ENCODE measurements at places on chromosomes 1 and 21.
A peak's percentile ranks its signal among the peaks of the same experiment; 100 is the strongest.

- no peak for DNase-seq
These were observed 33.6 kb upstream of the FOXE3 start for GRCh38 chr1:47382399-47382983.

- DNase-seq, result no peak
These were observed 2.7 kb downstream of the MOB3C start for GRCh38 chr1:46613661-46614603.

GRCh38 chr1:95752515-95753381 lies 518.7 kb downstream of the RWDD3 start:
- no peak for DNase-seq

DNA sequence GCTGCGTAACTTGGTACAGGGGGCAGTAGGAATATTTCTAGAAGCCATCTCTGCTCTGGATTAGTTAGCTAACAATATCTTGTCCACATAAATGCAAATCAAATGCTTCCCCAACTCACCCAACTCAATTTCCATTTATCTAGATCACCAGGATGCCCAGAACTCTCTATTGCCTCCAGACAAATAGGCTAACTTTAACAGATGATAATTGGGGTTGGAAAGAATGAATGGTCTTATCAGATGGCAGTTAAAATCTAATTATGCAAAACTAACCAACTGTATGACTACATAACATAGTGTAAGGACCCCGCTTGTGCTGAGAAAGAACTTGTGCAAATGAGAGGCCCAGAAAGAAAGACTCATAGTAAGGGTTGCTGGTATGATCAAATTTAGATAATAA lies 1024.8 kb downstream of the PLA2G4A start:
- no peak for DNase-seq

- no peak for DNase-seq
These were observed 61.0 kb downstream of the POFUT2 start for GRCh38 chr21:45226540-45227326.

DNA sequence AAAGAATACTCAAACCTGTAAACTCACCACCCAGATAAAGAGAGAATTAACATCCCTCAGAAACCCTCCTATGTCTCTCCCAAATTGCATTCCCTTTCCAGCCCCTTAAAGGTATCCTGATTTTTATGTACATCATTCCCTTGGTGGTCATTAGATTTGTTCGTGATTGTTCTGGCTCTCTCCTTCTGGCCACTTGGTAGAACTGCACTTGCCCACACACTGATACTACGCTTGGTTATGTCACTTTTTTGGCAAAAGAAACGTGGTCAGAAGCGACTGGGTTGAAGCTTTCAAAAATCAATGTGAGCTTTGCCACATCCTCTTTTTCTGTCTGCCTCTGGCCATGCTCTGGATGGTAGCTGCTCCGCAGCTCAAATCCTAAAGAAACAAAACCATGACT lies 76.3 kb downstream of the KRTAP19-8 start:
- no peak for DNase-seq

GRCh38 chr1:47388030-47388890 lies 27.8 kb upstream of the FOXE3 start:
- no peak for DNase-seq

DNA sequence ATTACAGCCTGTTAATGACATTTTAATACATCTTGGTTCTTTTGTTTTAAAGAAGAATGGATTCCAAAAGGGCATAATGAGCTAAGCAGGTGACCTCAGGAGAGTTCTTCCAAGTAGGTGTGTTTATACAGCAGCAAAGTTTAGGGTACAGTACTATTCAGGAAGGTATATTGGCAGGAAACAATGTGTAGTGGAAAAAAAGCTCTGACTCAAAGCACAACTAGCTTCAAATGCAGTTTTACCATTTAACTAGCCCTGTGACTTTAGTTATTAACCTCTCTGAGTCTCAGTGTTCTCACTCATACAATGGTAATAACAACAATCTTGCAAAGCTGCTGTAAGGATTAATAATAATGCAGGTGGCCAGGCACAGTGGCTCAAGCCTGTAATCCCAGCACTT lies 29.9 kb downstream of the FAF1 start:
- no peak for DNase-seq

GRCh38 chr1:186210258-186210657 lies 164.8 kb downstream of the TPR start:
- no peak for DNase-seq

DNA sequence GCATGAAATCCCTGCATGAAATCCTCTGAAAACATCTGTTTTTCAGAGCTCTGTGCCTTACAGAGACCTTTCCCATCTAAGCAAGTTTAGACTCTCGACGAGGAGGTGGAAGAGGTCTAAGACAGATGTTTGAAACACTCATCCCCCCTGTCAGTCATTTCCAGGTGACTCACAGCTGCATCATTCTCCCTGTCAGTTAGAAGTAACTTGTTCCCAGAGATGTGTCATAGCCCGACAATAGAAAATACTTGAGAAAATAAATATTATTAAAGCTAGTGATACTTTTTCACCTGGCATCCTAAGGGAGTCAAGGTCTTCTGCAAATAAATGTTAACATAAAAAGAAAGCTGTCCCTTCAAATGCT lies 41.6 kb upstream of the SEC16B start:
- no peak for DNase-seq

DNA sequence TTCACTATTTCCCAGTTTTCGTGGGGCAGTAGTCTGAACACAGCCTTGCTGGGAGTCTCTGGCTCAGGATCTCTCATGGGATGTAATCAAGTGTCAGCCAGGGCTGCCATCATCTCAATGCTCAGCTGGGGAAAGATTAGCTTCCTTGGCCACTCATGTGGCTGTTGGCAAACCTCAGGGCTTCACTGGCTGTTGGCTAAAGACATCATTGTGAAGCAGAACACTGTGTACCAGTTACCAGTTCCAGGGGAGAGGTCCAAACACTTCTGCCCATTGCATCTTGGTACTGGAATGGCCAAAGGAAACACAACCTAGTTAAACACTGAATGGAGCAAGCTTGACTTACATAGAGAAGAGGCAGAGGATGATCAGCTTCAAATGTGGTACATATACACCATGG lies 33.7 kb downstream of the AADACL4 start:
- DNase-seq, result no peak

DNA sequence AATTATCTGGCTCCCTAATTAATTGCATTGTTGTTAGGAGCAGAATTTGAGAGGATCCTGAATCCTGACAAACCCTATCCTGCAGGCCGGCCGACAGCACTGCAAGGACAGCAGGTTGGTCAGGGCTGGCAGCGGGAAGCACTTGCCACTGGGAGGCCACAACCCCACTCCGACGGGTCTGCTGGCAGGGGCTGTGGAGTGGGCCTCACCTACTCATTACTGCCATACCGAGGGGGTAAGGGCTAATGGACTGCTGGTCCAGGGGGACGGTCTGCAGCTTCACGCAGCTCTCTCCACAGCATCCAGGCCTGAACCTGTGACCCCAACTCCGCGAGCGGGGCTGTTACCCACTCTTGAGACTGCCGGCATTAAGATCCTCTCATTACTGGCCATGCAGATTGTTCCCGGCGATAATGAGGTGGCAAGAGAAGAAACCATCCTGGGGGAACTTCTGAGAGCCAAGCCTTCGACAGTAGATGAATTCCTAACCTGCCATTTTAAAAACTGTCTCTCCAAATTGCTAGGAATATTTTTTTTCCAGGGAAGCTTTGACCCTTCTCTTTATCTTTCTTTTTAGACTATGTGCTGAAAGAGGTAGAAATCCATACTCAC lies 501.3 kb downstream of the OMA1 start:
- DNase-seq, result no peak

DNA sequence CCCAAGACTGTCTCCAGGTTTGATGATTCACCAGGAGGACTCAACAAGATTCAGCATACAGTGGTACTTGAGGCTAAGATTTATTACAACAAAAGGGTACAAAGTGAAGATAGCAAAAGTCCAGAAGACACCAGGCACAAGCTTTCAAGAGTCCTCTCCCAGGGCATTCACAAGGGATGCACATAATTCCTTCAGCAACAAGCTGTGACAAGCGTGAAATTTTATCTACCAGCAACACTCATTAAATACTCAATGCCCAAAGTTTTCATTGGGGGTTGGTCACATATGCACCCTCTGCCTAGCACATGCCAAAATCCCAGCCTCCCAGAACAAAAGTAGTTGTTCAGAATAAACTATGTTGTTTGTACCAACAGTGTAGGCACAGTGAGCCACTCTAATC lies 62.3 kb downstream of the PRKACB start:
- DNase-seq, result no peak

GRCh38 chr1:33332881-33333280 lies 12.0 kb upstream of the A3GALT2 start:
- DNase-seq, result no peak

GRCh38 chr1:1061682-1062345 lies 12.3 kb downstream of the RNF223 start:
- no peak for DNase-seq

- no peak for DNase-seq
These were observed 322.4 kb upstream of the DEPDC1 start for GRCh38 chr1:68819190-68819829.

- no peak for DNase-seq
These were observed 16.4 kb downstream of the ATP5PO start for GRCh38 chr21:33899199-33899598.

DNA sequence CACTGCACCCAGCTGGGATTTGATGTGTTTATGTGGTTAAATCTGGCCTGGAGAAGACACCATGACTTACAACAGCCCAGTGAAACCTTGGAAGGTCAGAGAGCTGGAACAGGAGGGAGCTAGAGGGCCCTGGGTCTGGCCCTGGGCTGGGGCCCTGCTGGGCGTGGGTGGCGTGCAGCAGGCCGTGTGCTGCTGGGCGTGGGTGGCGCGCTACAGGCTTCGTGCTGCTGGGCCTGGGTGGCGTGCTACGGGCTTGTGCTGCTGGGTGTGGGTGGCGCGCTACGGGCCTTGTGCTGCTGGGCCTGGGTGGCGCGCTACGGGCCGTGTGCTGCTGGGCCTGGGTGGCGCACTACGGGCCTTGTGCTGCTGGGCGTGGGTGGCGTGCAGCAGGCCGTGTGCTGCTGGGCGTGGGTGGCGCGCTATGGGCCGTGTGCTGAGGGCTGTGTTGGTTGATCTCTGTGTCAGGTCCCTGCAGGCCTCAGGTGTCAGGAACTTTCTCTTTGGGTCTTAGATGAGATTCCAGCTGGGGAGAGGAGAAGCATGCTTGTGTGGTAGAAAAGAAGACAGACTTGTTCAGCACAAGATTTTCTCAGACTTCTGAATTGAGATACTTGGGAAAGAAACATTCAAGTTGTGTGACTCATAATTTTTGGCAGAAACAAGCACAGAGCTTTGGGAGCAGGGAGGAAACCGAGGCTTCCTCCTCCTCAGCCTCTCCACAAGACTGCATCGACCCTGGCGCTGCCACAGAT lies 66.0 kb downstream of the COL18A1 start:
- peak; percentile 19 for DNase-seq

- DNase-seq, result peak; percentile 24
These were observed 87.5 kb upstream of the SGIP1 start for GRCh38 chr1:66446261-66447001.

DNA sequence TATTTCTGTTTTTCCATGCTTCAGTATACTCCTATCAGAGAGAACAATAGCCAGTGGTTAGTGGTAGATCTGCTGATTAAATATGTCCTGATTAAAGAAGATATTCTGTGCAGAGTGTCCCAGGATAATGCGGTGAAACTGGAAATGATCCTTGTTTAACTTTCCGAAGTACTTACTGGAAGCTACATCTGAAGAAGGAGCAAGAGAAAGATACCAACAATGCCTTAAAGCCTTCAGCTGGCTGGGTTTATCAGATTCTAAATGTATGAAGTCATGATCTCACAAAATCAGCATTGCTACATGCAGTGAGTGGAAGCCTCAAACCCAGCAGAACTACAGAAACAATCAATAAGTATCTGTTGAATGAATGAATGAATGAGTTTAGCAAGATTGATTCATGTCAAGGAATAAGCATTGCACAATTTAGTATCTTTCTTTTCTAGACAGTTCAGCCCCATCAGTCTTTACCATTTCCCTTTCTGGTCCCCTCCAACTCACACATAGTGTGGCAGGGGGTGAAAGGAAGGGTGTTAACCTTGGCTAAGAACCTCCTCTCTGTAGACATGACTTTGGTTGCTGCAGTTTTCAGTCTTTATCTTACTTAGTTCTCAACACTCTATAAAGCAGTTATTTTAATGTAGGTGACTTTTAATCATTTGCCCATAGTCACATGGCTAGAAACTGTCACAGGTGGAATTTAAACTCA lies 24.7 kb upstream of the DNASE2B start:
- DNase-seq, result no peak

DNA sequence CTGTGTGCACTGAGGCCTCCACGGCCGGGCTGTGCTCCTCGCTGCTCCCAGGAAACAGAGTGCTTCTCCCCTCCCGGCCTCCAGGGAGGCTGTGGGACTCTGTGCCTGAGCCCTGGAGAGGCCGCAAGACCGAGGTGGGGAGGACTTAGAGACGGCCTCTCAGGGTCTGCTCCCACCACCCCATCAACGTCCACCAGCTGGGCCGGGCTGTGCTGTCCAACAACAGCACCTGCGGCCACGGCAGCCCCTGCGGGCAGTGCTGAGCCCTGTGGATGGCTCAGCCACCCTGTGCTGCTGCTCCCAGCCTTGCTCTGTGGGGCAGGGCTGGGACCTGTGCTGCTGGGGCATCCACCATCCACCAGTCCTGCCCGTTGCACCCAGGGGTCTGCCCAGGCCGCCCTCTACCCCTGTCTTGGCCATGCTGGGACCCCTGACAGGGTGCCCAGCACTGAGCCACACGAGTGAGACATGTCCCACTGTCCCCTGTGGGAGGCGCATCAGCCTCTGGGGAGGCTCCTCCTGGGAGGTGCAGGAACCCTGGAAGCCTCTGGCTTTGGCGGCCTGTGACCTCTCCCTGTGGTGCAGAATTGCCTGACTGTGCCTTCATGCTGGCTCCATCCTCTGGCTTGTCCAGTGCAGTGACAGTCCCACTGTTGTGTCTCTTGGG lies 31.2 kb upstream of the LRRC3 start:
- no peak for DNase-seq

GRCh38 chr1:202843081-202843480 lies 32.3 kb downstream of the PCAT6 start:
- DNase-seq, result no peak

DNA sequence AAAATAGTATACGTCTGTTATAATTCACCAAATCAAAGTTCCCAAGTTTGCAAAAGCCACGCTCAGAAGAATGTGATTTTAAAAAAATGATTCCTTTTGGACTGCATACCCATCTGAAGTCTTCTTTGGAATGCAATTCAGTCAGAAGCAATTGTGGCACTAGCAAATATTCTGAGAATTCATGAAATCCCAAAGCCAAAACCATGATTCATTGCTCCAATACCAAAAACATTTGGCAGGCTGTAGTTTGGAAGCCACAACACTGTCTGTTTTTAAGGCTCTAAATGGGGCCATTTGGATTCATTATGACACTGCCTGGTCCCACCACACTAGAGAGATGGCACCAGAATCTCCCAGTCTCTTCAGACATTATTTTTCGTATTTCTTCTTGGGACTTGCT lies 21.8 kb upstream of the LRRC53 start:
- DNase-seq, result no peak

DNA sequence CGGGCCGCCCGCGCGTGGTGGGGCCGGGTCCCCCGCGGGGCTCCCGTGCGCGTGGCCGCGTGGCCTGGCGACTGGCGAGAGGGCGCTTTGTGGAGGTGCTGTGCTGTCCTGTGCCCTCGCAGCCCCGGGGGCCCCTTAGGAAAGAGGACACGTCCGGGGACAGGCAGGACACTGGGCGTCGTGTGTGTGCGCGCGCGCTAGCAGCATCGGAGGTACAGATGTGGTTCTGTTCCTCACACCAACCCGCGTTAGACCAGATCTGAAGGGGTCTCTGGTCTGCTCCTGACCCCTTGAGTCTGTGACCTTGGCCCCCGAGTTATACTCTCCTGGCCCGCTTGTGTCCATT lies 489 bp downstream of the ACTN2 start:
- DNase-seq, result peak; percentile 1
